Kasumi-1 (cell line): ENCODE measurements at places on chromosomes 2 and 18.

GRCh38 chr2:147860009-147860408 is 15.2 kb downstream of the ACVR2A start:
- DNase-seq, result no peak

- no peak for DNase-seq
These were observed 573.5 kb upstream of the SETBP1 start for GRCh38 chr18:44107187-44107586.

DNA sequence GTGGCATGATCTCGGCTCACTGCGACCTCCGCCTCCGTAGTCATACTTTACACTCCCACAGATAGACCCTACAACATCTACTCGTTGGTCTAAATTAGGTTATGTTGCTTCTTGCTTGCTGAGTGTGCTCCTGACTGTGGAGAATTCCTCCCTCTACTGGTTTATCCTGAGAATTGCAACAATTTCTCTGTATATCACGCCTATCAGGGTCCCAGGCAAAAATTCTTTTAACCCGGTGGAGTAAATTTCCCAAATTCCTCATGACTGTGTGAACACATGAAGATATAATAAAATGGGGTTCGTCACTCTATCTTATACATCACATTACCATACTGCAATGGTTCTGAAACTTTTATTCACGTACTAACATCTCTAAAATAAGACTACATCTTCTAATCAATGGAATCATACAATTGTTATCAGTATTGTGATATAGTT is 156.7 kb downstream of the EVA1A start:
- DNase-seq, result peak; percentile 76

DNA sequence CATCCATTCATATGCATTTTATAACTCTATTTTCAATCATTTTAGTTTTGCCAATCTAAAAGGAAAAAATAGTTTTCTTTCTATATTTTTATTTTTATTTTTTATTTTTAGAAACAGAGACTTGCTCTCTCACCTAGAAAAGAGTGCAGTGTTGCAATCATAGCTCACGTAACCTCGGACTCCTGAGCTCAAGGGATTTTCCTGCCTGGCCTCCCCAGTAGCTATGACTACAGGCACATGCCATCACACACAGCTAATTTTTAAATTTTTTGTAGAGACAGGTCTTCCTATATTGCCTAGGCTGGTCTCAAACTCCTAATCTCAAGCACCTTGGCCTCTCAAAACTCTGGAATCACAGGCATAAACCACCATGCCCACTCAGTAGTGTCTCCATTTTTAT is 125.5 kb upstream of the XIRP2 start:
- DNase-seq, result no peak

DNA sequence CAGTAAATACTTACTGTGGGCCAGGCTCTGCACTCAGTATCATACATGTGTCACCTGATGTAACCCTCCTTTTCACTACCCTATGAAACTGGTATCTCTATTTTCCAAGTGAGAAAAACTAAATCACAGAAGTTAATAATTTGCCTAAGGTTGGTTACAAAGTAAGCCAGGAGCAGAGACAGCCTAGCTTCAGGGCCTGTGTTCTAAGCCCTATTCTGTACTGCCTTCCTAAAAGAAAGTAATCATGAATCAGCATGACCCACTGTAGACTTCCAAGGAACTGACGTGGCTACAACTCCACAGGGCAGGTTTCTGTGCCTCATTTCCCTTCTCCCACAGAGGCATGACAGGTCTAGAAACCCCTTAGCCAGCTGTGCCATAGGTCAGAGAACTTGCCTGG is 14.3 kb downstream of the ZNF142 start:
- DNase-seq, result no peak

DNA sequence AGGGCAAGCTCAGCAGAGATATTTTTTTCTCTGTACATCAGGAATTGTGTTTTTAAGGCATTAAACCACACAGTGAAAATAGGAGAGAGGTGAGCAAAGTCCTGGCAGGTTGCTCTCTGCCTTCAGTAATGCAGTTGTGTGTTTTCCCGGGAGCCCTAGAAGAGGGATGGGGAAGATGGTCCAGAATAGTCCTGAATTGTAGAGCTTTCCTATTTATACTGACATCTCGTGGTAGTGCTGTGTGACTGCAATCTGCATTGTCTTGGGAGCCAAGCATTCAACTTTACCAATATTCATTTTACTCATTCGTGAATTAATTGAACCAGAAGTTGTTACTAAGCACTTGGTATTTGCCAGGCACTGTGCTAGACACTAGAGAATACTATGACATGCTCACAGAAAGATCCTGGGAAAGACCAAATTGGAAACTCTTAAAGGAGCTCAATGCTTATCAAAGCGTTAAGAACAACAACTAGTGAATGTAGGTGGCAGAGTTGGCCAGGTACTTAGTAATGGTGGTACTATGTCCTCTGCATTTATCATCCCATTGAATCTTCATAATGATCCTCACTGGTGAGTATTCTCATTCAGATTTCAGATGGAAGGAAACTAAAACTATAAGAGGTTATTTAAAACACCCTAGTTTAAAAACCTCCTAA is 214.6 kb downstream of the TRIB2 start:
- peak; percentile 55 for DNase-seq

- no peak for DNase-seq
These were observed 82.6 kb upstream of the FOSL2 start for GRCh38 chr2:28310107-28310506.
